ENCODE measurements at places on chromosomes 7 and 10.

DNA sequence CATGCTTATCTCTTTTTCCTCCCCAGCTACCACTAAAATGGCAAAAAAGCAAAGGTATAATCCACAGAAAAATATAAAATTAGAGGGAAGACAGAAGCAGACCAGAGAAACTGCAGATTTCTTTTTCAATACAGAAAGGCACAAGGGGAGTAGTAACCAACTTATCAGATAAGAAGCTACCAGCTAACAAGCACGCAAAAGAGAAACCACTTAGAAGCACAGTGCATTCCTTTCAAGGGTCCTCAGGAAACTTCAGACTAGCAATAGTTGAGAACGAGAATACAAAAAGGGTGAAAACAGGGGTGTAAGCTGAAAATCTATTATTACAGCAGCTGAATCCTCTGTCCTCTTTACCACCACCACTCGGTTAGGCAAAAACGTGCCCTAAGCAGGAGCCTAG, 9.9 kb upstream of the OR2A5 start:
- no peak for DNase-seq

- no peak for DNase-seq
These were observed 283 bp upstream of the TRDMT1 start for GRCh38 chr10:17201794-17202116.

DNA sequence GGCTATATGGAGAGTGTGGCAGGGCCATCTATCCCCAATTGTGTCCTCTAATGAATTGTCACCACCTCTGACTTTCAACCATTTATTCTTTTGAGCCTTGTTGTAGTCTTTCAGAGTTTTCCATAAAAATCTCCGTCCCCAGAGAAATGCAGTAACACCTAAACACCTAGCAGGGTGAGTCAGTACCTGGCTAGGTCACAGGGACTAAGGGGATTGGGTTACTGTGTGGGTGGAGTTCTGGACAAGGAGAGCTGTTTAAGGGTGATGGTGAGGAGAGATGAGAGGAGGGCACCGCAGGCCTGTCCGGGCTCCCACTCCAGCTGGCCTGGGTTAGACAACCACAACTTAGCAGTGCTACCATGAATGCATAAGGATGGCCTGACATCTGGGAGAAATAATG, 186.2 kb upstream of the LYZL1 start:
- no peak for DNase-seq

DNA sequence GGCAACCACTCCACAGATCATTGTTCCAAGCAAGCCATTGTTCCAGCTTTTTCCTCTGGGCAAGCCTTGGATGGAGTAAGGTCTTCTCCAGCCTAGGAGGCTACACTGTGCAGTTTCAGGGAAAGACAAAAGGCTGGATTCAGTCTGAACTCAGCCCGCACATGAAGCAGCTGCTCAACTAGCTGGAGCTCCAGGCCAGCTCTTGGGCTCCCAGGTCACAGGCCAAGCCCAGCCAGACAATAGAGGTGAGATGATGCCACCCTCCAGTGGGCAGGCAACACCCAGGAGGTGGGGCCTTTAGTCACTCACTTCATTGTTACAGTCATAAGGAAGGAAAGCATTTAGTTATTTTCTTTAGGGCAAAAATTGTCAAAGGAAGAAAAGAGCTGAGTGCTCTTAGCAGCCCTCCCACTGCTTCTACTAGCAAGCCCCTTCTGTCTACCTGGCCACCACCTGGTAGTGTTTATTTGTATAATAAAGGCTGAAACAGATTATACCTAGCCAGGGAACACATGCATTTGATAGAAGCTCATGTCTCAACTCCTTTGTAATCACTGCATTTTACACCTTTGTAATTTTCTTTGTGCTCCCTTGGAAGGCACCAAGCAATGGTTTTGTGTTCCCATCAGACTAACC, 253.4 kb downstream of the WDR11 start:
- DNase-seq: no peak

DNA sequence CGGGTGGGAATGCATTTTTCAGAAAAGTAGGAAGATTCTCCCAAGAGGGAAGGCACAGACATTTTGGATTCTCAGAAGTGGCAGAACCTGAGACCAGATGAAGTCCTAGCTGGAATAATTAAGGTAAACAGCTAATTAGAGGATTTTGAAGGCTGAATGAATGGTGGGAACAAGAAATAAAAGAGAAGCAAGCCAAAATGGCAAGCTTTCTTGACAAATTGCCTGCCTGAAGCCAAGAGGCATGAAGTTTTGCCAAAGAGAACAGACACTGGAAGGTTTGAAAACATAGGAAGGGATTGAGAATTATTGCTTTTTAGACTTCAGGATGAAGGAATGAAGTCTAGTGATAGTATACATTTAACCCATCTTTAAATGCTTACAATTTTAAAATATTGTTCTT, 115.0 kb upstream of the SEM1 start:
- DNase-seq: no peak

DNA sequence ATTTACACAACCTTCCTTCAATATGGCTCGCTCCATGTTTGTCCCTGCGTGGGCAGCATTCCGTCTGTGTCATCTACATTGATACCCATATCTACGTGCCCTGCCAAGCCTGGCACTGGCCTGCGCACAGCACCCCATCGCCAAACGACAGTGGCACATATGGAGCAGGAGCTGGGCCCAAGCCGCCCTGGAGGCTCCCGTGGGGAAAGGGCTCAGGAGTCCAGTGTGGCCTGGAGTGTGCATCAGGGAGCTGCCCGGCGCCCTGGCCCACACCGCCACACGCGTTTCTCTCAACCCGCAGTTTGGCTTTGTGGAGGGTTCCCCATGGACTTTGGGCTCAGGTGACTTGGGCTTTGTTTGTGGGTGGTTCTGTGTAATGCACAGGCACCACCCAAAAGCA, 273.2 kb downstream of the PTPRN2 start:
- DNase-seq: no peak

DNA sequence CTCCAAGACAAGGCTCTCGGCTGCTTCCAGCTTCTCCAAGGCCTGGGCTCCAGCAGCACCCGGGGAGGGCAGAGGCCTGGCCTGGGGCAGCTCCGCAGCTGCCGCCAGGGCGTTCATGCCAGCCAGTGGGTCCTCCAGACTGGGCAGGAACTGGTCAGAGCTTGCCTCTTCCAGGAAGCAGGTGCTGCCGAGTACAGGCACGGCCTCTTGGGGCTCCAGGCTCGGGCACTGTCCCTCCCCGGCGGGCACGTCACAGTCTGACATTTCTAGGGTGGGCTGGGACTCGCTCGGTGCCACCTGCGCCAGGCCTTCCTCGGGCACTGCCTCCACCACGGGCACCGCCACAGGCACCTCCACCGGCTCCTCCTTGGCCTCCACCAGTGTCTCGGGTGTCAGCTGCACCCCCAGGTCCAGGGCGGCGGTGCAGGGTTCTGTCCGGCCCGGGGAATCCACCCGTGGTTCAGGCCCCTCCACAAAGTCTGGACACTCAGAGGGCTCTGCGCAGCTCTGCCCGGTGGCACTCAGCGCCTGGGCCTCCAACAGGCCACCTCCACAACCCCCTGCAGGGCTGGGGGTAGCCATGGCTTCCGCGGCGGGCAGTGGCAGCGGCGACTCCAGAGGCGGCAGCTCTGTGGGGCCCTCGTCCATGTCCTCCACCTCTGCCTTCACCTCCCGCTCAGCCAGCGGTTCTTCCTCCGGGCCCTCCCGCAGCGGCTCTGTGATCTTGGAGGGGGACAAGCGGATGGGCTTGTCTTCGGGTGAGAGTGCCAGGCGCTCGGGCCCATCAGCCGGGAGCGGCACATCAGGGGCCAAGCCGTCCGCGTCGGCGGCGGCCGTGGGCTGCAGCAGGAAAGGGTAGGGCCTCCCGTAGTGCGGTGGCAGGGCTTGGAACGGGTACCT, 52.9 kb downstream of the TNRC18 start:
- DNase-seq: no peak

GRCh38 chr10:14592026-14592425, 182.7 kb downstream of the FAM107B start:
- no peak for DNase-seq

DNA sequence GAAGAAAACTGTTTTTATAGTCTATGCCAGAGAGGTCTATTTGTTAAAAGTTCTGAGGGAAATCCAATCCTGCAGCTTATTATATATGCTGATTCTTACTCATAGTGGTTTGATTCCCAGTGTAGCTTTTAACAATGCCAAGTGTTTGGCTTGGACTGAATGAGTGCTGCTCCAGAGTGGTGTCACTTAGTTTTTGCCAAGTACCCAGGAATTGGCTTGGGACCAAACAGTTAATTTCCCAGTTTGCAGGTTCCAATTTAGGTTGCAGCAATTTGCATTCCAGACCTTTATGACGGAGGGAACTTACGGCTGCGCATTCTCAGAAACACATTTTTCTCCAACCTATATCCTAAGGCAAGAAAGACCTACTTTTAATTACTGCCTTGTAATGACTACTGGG, 32.4 kb downstream of the NSUN6 start:
- DNase-seq: no peak

DNA sequence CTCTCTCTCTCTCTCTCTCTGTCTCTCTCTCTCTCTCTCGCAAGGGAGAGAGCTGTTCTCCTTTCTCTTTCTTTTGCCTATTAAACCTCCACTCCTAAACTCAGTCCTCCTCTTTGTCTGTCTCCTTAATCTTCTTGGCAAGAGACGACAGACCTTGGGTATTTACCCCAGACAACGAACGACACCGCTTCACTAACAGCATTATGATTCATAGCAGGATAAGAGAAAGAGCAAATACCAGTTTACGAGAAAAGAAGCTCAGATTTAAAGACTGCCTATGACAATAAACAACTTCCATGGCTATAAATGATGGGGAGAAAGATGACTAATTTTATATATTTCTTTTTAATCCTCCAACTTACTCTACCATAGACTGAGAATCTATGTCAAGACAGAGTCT, 1396.5 kb upstream of the CELF2 start:
- no peak for DNase-seq

- no peak for DNase-seq
These were observed 19.5 kb upstream of the PLPP4 start for GRCh38 chr10:120437541-120437940.

- no peak for DNase-seq
These were observed 148.9 kb downstream of the PRKCQ start for GRCh38 chr10:6431186-6431585.

DNA sequence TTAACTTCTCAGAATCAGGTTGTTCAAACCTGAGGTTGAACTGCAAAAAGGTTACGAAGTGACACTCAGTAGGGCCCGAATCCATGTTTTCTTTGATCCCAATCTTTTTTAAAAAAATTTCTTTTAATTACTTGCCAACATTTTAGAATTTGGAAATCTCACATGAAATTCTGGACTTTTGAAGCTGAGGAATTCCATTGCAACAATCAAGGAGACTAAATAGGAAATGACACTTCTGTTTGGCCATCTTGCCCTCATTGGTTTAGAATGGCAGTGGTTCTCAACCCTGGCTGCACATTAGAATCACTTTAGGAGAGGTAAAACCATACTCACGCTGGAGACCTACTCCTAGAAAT, 471 bp upstream of the TOMM7 start:
- DNase-seq: no peak

DNA sequence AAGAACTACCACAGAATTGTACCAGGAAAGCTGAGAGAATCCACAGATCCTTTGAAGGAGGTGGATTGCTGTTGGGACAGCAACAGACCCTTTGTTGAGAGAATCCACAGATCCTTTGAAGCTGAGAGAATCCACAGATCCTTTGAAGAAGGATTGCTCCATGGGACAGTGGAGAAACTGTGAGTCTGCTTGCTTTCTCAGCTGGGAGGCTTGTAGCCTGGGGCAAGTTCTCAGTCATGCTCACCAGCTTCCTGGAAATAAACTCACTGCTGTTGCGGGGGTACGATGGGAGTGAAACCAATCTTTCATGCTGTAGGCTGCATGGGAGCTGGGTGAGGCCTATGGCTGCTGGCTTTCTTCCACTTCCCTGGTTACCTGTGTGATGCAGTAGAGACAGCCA, 106.3 kb downstream of the C7orf25 start:
- DNase-seq: no peak

DNA sequence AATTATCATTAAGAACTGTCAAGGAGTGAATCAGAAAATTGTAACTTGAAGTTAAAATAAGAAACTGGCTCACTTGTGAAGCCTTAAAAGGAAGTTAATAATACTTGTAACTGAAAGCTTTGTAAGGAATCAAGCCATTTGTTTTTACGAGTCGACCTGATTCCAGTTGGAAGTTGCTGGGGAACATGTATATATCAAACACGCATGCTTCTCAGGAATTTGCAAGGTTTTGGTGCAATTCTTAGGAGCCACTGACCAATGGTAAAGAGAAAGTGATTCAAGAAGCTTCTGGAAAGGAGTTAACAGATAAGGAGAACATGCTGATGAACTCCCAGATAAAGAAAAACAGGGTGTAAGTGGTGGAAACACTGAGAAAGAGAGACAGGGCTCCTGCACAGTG, 56.4 kb downstream of the ETV1 start:
- no peak for DNase-seq

GRCh38 chr10:131162211-131162610, 149.3 kb downstream of the TCERG1L start:
- DNase-seq: no peak
